ENCODE measurements at places on chromosomes 6 and 20. TPM values are rescaled to one million over a fixed set of nuclear protein-coding genes. Genes with fewer than 3 reads are reported as not detected.
A peak's percentile ranks its signal among the peaks of the same experiment; 100 is the strongest.

Gene LRP11
- polyA plus RNA-seq = 26.6 TPM

Gene PNPLA1
- 0.13 TPM for polyA plus RNA-seq

Gene OXT
- 0.48 TPM for polyA plus RNA-seq

Gene GOPC
- 20.0 TPM for polyA plus RNA-seq

Gene ZNF334
- 2.6 TPM for polyA plus RNA-seq

Gene MMP24
- polyA plus RNA-seq = 0.67 TPM

Gene WASF1
- 8.3 TPM for polyA plus RNA-seq

Gene ULBP2
- polyA plus RNA-seq = 0.49 TPM

- no peak for DNase-seq
These were observed 44.5 kb upstream of the LAMA4 start for GRCh38 chr6:112298816-112299281.

- DNase-seq = no peak
These were observed 418 bp upstream of the UCKL1 start for GRCh38 chr20:63956664-63957003.

- DNase-seq = no peak
These were observed 19.0 kb downstream of the HS3ST5 start for GRCh38 chr6:114323784-114324183.

GRCh38 chr6:143505537-143505936, 6.0 kb downstream of the FUCA2 start:
- no peak for DNase-seq

DNA sequence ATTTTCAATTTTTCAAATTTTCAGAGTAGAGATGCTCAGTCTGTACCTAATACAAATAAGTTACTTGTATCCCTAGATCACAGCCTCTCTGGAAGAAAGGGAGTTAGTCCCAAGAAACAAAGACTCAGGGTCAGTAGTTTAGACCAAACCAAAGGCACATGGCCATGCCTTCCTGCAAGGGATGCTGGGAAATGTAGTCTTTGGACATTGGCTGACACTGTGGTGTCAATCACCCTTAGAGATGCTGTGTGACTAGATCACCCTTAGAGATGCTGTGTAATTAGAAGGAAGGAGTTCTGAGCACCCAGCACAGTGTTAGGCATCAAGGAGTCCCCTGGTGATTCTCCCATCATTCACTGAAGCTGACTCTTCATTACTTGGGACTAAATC, 202.1 kb downstream of the NFATC2 start:
- no peak for DNase-seq

GRCh38 chr6:36120539-36120938, 9.8 kb upstream of the MAPK13 start:
- DNase-seq = no peak

DNA sequence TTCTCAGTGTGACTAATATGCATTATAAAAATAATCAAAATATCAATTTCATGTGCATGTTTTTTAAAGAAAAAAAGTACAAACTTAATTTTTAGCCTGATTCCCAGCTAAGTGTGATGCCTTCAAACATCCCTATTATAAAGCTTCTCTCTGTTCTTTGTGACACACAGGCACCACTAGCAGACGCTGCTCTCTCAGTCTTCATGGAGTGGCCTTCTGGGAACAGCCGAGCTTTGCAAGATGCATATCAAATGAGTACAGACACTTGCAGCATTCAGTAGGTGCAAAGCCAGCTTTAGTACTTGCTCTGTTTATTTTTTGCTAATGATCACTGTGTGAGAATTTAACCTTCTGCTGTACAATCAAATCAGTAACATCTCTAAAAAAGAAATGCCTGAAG, 340.0 kb downstream of the ADGRB3 start:
- peak; percentile 11 for DNase-seq

DNA sequence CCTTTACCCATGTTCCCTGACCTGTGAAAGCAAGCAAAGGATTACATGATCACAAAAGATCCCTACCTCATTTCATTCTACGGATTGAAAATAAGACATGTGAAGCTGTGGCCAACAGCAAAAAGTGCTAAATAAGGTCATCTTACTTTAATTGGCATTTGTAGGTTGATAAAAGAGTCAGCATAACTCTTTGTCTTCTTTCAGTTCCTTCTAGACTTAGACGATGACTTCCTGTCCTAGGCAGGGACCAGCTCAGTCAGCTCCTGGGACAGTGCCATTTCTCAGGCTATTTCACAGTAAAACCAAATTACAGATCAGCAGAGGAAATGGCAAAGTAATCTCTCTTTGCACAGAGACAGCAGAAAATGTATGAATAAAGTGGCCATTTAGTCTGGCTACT, 480.7 kb downstream of the RFPL4B start:
- no peak for DNase-seq

- DNase-seq = peak; percentile 37
These were observed 51.3 kb downstream of the PTPN1 start for GRCh38 chr20:50561379-50562078.

DNA sequence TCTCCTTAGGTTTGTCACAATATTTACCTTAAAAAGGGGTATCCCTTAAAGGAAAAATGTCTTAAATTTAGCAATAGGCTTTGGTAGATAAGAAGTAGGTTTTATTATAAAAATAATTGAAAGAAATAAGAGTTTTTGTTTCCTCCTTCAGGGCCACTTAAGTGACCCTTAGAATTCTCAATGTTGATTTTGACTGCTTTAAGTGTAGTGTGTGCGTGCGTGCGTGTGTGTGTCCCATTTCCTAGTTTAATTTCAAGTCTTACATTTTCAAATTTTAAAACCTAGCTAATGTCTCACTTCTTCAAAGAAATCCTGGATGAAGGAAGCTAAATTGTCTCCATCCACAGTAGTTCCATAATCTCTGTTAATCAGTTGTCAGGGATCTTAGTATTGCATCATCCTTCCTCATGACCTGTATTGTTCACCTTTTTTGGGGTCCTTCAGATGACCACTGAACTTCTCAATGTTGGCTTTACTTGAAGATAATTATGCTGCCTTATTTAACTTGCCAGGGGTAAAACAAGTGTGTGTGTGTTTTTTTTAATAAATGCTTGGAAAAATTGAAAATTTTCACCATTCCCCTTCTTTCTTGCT, 50.7 kb upstream of the TFB1M start:
- no peak for DNase-seq

GRCh38 chr6:13702809-13703302, 8.8 kb downstream of the RANBP9 start:
- no peak for DNase-seq

DNA sequence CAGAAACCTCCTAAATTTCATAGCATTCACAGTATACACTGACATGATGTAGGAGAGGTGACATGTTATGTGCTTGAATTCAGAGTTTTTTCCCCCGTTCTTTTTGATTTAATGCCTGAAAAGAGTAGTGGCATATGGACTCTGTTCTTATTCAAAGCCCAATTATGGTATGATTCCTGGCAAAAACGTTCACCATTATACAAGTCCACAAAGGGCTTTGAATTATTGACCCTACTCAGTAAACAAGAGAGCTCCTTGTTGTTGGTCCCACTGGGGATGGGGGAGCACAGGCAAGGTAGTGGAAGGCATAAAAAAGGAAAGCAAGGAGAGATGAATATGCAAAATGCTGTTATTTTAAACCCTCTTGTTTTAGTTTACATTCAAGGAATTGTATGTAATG, 136.0 kb upstream of the AHI1 start:
- DNase-seq = no peak

DNA sequence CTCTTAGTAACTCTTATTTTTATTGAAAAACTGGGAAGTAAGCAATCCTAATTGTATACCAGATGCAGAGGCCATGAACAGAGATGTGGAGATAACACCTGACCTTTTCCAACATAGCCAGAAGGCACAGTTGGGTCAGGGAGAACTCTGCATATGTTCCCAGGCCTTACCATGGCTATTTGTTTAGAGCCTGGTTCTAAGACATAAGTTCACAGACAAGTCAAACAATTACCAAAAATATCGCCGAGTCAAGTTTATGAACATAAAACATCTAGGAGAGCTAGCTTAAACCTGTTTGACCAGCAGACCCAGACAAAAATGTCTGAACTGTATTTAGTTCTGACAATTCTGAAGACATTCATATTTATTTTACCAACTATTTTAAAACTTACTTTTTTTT, 26.7 kb upstream of the IYD start:
- no peak for DNase-seq

GRCh38 chr6:42047213-42047590, 3.1 kb upstream of the TAF8 start:
- DNase-seq = no peak

DNA sequence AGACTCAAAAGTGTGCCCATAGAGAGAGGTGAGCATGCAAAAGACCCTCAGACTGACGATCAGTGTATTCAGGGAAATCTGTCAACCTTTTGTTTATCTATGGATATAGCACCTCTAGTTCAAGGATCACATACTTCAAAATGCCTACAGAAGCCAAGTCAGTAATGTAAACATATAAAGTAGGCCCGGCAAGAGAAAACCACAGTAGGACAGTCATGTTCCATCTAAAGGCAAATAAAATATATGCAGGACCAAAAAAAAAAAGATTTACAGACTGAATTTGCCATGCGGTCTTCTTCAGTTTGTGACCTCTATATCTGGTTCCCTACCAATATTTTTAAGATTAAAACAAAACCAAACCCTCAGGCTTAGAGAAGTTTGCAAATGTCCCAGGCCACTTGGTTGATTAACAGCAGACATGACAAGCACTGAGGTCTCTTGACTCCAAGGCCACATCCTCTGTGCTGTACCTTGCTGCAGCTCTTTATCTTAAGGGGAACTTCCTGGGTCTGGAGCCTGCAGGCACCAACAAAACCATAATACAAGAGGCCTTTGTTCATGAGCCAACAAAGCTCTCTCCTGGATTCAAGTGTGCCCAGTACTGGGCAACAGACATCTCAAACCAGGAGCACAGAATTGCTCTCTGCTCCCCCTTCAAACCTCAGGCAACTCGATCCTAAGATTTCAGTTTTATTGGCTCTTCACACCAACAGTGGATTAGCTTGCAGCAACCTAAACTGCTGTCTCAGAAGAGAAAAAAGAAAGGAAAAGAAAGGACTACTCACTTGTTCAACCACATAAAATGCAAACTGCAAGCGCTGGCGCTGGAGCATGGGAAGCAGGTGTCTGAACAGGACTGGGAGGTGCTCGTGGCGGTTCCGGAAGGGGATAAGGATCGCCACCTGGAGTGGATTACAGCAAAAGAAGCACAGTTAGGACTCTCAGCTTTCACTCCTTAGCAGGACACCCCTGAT, 71.7 kb downstream of the B4GALT5 start:
- no peak for DNase-seq

GRCh38 chr20:34941226-34941625, 14.4 kb downstream of the GSS start:
- no peak for DNase-seq

- no peak for DNase-seq
These were observed 4.7 kb downstream of the RNASET2 start for GRCh38 chr6:166951670-166952060.

DNA sequence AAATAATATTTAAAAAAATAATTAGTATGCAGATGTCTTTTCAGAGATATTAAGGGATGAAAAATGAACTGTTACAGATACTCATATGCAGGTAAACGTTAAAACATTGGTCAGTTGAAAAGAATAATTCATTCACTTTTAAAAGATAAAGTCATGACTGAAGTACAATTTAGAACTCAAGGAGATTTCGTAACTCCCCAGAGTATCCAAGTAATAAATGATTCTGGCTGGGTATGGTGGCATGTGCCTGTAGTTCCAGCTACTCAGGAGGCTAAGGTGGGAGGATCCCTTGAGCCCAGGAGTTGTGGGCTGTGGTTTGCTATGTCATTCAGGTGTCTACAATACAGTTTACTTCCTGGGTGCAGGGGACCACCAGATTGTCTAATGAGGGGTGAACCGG, 122.3 kb upstream of the TMEM181 start:
- DNase-seq = no peak
